ENCODE measurements at places on chromosomes 1 and 21. TPM values are rescaled to one million over a fixed set of nuclear protein-coding genes. Genes with fewer than 3 reads are reported as not detected.

- DNase-seq, result no peak
These were observed 403.6 kb upstream of the PBX1 start for GRCh38 chr1:164155347-164155746.

DNA sequence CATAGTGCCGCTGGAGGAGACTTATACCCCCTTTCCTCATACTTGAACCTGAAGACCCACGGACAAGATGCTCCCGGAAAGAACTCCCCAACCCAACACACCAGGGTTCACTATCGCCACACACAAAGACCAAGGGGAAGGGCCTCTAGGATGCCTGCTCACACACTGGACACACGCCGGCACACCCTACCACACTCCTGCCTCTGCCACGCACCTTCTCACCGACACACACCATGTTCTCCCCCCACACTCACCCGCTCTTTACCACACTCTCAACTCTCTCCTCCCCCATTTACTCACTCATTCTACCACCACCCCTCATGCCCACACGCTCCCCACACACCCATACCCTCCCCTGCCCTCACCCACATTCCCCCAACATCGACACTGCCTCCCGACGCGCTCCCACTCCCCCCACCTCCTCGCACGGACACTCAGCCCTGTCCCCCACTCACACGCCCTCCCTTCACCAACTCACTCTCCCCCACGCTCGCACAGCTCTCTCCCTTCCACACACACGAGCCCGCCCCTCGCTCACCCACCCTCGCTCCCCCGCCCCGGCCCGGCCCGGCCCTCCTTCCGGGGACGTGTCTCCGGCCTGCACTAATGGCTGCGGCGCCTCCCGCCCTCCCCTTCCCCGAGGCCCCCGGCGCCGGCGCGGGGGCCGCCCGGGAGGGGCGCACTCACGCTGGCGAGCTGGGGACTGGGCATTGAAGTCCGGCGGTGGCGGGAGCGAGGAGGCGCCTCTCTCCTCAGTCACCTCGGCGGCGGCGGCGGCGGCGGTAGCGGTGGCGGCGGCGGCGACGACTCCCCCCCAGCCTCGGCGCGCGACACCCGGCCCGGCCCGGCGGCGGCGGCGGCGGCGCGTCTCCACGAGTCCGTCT is 626 bp downstream of the PTP4A2 start:
- DNase-seq, result peak; percentile 80

The C4BPA gene
- not detected for total RNA-seq

The C21orf58 gene
- 25.2 TPM for total RNA-seq

The RXRG gene
- not detected for total RNA-seq

- DNase-seq, result no peak
These were observed 38.7 kb upstream of the NEK7 start for GRCh38 chr1:198118134-198118533.

The OR6N1 gene
- total RNA-seq, result not detected

- no peak for DNase-seq
These were observed 54.4 kb upstream of the EDN2 start for GRCh38 chr1:41538741-41539417.

GRCh38 chr1:246591047-246591446 is 24.8 kb downstream of the CNST start:
- DNase-seq, result no peak

- DNase-seq, result no peak
These were observed 39.0 kb downstream of the LRP8 start for GRCh38 chr1:53288790-53289429.

The CLCA2 gene
- total RNA-seq, result not detected

DNA sequence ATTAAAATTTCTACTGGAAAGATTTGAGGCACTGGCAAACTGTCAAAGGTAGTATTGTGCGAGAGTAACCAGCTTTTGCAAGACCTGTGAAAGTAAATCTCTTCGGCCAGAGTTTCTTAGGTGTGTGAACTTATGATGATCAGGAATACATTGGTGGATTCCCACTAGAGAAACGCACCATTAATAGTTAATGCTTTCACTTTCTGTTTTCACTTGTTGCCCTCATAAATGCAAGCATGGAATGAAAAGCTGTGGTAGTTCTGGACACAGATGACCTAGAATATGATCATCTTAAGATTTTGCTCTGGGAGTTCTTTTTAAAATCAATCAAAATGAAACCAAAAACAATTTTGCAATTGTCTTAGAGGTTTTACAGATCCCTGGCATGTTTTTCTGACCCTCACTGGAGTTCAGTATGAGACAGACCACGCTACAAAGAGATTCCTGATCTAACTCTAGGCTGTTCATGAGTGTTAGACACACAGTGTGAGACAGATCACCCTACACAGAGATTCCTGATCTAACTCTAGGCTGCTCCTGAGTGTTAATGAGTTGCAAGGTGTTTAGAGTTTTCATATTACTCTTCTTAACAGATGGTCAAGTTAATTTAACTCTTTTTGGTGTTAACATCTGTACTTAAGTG is 98.8 kb downstream of the SDCCAG8 start:
- DNase-seq, result no peak

The CHODL gene
- not detected for total RNA-seq

GRCh38 chr1:41416081-41416480 is 54.8 kb downstream of the FOXO6 start:
- no peak for DNase-seq

DNA sequence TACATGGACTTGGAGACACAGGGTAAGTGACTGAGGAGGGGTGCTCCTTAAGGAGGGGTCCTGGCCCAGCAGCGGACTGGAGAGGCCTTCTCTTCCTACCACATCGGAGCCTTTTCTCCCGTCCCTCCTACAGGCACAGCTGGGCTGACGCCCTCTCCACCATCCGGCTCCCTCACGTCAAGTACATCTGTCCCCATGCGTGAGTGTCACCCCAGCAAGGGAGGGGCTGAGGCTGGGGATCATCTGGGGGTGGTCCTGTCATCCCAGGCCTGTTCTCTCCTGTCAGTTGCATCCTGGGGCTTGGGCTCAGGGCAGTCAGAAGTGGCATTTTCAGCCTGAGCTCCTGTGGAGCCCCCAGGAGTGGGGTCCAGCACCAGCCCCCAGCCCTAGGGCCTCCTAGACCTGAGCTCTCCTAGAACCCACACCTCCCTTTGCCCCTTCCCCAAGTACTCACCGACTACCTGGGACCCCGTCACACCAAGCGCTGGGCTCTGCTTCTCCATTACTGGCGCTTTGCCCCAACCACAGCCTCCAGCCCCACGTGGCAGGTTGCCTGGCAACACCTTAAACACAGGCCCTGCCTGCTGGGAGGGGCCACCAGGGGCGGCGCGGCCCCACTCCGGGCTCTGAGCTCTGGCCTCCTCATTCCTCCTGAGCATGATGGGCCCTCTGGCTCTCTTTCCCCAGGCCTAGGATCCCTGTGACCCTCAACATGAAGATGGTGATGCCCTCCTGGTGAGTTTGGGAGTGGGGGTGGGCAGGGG is 2.3 kb downstream of the LYPLA2 start:
- DNase-seq, result peak; percentile 60

DNA sequence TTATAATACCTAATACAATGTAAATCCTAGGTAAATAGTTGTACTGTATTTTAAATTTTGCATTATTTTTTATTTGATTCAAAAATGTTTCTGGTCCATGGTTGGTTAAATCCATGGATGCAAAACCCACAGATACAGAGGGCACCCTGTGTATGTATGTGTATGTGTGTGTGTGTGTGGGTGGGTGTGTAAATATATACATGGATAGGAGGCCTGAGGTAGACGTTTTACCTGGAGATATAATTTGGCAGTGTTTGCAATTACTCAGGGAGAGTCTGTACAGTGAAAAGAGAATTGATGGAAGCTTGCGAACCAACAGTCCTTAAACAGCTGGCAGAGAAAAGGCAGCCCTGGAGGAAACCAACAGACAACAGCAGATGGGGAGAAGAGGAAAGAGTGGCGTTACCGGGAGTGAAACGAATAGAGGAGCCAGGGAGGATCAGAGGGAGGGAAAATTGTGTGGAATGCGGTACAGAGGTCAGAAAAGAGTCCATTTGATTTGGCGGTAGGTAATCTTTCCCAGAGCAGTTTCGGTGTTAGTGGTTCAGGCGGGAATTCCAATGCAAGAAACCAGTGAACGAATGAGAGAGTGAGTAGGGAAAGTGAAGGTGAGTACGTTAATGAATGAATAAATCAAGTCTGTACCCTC is 47.9 kb upstream of the NBL1 start:
- DNase-seq, result no peak

- no peak for DNase-seq
These were observed 40.7 kb upstream of the NTPCR start for GRCh38 chr1:232909752-232910151.

DNA sequence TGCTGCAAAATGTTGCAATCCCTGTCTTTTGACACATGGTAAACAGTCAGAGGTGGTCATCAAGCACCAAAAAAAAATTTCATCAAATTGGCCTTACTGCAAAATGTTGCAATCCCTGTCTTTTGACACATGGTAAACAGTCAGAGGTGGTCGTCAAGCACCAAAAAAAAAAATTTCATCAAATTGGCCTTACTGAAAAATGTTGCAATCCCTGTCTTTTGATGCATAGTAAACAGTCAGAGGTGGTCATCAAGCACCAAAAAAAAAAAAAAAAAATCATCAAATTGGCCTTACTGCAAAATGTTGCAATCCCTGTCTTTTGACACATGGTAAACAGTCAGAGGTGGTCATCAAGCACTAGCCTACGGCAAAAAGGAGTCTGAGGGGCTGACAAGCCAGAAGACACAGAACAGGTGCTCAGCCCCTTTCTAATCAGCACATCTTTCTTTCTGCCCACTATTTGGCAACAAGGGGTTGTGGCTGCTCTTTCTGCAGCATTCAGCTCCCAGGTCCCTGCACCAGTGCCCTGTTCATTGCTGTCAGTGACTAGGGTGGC is 223.8 kb downstream of the KCNH1 start:
- no peak for DNase-seq

DNA sequence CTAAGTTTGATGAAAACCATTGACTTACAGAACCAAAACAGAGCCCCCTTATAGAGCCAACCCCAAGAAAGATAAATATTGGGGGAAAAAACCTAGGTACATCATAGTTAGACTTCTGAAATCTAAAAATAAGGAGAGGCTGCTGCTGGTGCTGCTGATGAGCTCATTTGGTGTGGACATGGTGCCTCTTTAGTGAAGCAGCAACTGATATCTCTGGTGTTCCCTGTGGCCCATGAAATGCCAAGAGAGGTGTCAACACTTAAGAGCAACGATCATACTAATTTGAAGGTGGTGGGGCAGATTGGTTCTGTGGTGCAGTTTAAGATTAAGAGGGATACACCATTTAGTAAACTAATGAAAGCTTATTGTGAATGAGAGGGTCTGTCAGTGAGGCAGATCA is 35.9 kb downstream of the ST3GAL3 start:
- DNase-seq, result no peak
